ENCODE measurements at places on chromosomes 7 and 10.

- no peak for DNase-seq
Measured at GRCh38 chr7:123210986-123211385, 11.2 kb upstream of the SLC13A1 start.

DNA sequence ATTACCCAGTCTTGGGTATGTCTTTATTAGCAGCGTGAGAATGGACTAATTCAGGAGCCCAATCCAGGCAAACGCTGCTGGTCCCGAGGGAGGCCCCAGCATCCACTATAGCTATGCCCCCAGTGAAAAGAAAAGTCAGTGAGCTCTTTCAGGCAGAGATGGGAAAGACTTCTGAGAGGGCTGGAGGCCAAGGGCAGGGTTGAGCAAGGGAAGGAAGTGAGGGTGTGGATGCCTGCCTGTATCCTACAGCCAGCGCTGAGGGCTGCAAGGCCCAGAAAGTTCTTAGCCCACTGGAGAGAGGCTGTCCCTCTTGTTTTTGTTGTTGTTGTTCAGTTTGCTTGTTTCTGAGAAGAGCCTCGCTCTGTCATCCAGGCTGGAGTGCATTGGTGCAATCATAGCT, 261.6 kb downstream of the ZEB1 start:
- no peak for DNase-seq

DNA sequence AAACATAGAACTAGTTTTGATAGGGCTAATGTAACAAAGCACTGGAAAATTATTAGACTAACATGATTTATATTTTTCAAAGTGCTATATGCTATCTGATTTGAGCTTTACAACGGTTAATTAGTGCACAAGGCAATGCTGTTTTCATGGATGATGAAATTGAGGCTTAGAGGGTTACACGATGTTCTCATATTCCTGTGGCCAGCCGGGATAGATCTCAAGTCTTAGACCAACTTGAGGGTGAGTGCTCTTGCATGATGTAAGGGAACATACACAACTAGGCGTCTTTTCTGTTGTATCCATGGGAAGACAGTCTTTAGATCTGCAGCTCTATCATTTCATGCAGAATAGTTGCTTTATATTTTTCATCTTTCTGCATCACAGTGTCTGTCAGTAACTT, 4.1 kb downstream of the PRPF18 start:
- DNase-seq: no peak

- DNase-seq: no peak
Measured at GRCh38 chr10:48501787-48502771, 102.8 kb downstream of the ARHGAP22 start.

- DNase-seq: no peak
Measured at GRCh38 chr10:102651455-102652169, 7.3 kb downstream of the TRIM8 start.

DNA sequence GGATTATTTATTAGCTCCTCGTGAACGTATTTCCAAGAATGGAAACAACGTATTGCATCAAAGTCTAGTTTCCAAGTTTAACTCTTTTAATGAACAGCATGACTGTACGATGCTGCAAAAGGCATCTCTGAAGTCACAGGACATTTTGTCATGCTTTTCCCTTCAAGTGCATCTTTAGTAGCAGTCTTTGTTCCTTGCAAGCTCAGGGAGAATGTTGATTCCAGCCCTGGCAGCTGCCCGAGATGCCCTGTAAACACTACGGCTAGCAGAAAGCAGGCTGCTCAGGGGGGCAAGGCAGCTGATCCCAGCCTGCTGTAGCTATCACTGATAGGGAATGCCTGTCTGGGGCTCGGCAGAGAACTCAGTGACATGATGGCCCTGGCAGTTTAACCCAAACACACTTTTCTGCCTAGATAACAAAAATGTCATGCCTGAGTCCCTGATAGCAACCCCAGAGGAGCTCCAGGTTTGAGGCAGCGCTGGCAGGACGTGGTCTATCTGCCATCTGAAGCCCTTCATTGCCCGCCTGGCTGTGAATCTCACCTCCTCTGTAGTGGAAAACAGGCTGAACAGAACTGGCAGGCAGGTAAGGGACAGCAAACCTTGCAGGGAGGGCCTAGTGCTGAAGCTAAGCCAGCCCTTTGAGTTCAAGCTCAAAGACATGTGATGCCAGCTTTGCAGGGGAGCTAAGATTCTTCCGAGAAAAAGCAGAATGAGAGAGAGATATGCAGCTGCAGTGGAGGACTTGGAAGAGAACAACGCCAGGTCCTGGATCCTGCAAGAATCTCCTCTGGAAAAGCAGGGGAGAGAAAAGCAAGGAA, 264.6 kb downstream of the SNX10 start:
- peak; percentile 21 for DNase-seq

DNA sequence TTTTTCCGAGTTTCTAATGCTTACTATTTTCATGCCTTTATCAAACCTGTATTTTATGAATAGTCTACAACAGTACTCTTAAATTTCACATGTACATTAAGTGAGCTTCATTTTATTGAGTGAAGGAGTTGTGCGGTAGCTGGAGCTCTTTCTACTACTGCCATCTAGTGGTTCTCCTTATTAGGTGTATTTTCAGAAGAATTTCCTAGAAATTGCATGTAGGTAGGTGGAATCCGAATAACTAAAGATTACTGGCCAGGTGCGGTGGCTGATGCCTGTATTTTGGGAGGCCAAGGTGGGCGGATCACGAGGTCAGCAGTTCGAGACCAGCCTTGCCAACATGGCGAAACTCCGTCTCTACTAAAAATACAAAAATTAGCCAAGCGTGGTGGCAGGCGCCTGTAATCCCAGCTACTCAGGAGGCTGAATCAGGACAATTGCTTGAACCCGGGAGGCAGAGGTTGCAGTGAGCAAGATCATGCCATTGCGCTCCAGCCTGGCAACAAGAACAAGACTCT, 38.3 kb downstream of the LRRC72 start:
- peak; percentile 34 for DNase-seq

DNA sequence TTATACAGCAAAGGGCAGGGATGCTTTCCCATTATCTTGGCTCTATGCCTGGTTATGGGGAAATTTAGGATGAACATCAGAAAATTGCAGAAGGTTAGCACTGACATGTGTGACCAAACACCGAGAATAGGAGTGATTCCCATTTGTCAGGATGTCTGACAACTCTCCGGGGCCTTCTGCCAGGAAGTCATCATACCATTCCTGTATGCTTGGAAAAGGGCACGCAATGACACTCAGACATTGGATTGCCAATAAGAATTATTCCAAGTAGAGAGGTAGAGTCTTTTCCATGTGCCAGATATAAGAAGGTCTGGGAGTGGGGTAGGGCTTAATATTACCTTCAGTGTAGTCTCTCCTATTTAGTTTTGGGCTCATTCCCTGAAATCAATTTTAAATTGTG, 82.3 kb downstream of the MTPN start:
- no peak for DNase-seq

DNA sequence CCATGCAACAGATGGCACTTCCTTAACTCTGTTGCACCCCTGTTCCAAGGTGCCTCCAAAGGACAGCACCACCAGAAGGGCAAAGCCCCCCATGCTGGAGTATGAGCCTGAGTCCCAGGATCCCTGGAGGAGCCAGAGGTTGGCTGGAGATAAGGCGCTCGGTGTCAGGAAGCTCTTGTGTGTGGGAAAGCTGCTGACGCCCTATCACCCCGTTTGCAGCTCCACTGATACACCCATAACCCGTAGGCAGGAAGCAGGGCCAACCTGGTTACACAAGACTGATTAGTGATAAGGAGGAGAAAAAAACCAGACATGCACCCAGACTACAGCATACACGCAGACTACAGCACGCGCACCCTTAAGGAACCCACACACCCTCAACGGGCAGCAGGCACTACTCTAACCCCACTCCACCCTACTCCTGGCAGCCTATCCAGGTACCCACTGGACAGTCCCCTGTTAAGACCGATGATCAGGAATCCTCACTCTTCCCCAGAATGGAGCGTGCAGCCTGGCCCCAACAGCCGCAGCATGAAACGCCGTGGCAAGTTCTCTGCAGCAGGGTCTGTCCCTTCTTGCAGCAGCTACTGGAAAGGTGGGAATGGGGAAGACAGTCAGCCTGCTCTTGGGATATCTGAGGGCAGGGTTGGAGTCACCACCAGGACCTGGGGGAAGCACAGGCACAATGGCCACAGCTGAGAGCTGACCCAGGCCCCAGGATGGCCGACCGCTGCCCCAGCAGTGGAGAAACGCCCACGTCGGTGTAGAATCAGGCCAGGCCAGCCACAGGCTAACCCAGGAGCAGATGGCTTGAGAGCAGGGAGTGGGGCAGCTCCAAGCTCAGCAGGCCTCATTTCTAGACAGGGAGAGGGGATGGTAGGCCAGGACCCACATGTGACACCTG, 38.3 kb upstream of the TUBB8 start:
- no peak for DNase-seq

DNA sequence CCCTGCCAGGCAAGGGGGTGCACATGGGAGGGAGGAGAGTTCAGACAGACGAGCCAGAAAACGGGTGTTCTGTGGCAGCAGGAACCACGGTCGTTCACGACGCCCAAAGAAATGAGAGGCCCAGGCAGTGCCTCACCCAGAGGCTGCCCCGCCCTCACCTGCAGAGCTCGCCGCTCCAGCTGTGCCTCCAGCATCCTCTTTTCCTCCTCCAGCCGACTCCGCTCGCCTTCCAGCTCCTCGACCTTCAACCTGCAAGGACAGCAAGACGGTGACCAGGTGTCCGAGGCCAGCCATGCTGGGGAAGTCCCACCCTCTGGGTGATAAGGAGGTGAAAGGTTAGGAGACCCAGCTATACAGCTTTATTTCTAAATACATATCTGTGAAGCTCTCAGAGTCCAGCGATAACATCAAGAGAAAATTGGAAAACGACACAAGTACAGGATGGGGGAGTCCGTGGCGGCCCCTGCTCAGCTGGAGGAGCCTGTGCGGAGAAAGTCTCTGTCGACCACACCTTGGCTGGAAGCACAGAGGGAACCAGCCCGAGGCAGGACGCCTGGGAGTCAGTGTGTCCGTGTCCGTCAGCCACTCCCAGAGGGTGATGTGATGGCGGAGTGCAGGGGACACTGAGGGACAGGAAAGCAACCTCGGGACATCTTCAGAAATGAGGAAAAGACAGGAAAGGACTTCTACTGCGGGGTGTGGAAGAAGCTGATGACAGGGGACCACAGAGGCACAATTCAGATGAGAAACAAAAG, 275.1 kb downstream of the MAD1L1 start:
- no peak for DNase-seq

DNA sequence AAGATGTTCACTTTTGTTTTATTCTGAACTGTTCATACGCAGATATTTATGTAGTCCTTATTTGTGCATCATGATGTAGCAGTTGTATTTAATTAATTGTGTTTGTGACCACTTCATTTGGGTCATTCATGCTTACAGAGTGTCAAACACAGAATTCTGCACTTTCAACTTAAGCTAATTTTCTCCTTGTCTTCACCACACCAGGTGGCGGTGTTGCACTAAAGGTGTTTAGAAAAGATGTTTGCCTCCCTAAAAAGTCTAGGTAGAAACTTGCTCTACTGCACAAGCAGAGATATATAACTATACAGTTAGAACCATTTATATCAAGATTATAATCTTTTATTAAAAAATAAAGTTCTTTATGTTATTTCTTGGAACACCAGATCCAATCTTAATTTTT, 1.3 kb upstream of the TAS2R38 start:
- peak; percentile 58 for DNase-seq

GRCh38 chr10:30751678-30752331, 122.3 kb upstream of the LYZL2 start:
- DNase-seq: peak; percentile 87

- DNase-seq: peak; percentile 53
Measured at GRCh38 chr10:27801171-27801785, 55.7 kb upstream of the MKX start.

GRCh38 chr7:35504365-35504764, 190.6 kb downstream of the HERPUD2 start:
- DNase-seq: no peak

DNA sequence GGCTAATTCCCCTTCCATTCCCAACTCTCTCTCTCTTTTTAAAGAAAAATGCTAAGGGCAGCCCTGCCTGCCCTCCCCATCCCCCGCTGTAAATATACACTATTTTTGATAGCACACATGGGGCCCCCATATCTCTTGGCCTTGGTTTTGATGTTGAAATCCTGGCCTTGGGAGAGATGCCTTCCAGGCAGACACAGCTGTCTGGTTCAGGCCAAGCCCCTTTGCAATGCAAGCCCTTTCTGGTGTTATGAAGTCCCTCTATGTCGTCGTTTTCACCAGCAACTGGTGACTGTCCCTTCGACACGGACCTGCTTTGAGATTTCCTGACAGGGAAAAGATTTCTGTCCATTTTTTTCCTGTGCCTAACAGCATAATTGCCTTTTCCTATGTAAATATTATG, 3.0 kb downstream of the ADRA2A start:
- no peak for DNase-seq

- no peak for DNase-seq
Measured at GRCh38 chr10:24858288-24859270, 93.8 kb downstream of the PRTFDC1 start.
